RKO (cell line): ENCODE measurements at places on chromosomes 3 and 15.

DNA sequence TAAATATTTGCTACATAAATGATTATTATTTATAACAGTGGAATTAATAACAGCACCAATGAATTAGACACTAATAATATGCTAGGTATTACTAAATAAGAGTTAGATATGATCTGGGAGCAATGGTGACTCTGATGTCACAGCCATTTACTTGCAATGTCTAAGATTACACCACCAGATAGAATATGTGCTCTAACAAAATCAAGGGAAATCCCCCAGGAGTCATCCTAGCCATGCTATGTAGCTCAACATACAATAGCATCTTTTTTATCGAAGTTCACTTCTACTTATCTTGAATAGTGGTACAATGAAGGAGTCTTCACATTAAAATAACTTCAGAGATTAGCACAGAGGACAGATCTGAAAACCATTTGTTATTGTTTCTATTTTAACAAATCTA lies 154.0 kb downstream of the FMN1 start:
- DNase-seq, result no peak

- DNase-seq, result no peak
Observed at GRCh38 chr3:128197855-128198254, 44.6 kb downstream of the EEFSEC start.

DNA sequence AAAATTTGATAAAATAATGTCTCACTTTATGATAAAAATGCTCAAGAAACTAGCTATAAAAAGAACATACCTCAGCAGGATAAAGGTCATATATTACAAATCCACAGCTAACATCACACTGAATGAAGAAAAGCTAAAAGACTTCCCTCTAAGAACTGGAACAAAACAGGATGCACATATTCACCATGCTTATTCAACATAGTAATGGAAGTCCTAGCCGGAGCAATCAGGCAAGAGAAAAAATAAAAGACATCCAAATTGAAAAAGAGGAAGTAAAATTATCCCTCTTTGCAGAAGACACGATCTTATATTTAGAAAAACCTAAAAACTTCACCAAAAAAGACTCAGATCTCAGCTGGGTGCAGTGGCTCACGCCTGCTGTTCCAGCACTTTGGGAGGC lies 34.0 kb downstream of the SENP7 start:
- DNase-seq, result no peak

- DNase-seq, result no peak
Observed at GRCh38 chr3:142118911-142119310, 30.4 kb downstream of the TFDP2 start.

DNA sequence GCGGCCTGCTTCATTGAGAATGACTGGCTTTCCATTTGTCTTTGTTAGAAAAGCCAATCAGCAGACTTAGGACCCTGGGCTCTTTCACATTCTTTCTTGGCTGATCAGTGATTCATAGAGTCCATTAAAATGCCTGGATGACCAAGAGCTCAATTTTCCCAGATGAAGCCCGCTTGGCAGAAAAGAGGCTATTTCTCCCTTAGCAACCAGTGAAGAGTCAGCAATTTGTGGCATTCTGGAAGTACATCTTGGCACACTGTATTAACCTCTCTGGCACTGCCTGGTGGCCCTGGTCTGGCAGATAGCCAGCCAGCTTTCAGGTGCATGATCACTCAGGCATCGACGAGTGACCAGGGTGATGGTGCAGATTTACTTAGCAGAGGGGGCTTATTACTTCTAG lies 145.7 kb upstream of the PLAAT1 start:
- DNase-seq, result no peak

DNA sequence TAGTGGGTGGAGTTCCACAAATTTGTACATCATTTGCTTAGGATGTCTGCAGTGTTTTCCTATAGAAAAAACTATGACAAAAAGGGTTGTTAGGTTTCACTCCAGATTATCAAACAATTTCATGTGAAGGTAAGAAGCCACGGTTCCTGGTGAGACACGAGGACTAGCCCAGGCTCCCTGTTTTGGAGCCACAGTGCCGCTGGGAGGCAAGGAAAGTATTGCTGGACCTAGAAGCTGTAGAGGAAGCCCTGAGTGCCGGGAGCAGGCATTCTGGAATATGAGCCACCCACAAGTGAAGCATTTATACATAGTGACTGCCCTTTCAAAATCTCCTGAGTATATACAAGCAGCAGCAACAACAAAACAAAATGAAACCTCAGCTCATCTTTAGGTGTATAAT lies 142.0 kb downstream of the GABRB3 start:
- DNase-seq, result no peak

DNA sequence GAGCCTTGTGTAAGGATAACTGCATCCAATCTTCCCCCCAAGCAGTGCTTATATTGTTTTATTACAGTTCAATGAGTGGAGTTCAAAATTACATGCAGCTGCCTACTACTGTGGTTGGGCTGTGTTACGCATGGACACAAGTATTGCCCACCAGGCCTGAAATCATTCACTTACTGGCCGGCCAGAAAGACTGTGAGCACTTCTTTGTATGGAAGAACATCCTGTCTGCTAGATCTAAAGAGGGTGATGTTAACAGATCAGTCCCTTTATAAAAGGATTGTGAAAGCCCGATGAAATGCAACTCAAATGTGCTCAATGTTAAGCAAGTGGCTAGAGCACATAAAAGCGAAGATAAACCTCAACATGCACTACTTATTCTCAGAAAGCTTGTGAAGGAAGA lies 132.5 kb downstream of the FOXP1 start:
- no peak for DNase-seq

- no peak for DNase-seq
Observed at GRCh38 chr15:33678176-33678575, 290.1 kb upstream of the CHRM5 start.

DNA sequence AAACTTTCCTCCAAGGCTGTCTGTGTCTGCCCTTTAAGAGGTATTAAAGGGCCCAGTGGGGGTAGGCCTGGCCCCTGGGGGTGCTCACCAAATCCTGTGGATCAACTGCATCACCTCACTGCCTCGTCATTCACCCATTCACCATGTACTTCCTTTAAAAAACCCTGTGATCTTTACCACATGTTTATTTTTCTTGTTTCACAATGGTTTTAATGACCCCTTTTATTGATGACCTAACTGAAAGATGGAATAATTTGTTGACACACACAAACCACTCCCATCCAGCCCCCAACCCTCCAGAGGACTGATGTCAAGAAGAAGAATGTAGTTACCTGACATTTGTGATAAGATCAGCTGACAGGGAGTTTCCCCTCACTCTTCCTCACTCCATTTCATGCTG lies 40.8 kb downstream of the KCNAB1 start:
- no peak for DNase-seq

- no peak for DNase-seq
Observed at GRCh38 chr3:139517321-139518065, 22.0 kb downstream of the RBP1 start.

GRCh38 chr3:108114423-108115065 lies 23.7 kb upstream of the CD47 start:
- DNase-seq, result no peak

DNA sequence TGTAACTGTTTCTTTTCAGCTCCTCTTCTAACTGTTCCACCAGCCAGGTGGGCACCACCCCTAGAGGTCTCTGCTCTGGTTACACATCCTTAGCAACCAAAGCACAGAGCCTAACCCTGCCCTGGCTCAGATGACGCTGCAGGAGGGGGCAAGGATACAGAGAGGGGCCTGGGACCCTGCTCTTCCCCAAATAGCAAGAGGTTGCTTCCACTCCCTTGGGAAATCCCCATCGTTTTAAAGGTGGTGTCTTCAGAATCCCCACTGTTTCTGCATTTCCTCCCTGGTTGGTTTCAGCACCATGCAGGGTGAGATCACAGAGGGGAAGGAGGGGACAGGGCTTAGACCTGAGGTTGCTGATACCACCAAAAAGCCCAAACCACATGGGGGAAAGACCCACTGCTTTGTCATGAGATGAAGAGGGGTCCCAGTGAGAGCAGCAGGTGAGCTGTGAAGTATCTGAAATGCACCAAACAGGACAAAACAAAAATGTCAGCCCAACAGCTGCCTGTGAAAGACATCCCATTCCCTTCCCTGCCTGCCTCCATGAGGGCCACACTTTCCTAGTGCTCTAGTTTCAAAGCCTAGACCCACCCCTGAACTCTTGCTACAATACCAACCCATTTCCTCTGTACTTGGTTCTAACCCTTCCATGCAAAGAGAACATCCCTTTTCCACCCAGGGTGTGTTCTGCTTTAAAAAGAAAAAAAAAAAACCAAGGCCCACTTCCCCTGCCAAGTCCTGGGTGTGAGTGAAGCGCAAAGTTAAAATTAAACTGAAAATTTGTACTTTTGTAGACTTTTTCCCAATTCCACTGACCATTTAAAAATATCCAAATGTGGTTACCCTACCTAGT lies 29.0 kb downstream of the ANP32A start:
- DNase-seq, result no peak

- no peak for DNase-seq
Observed at GRCh38 chr3:26438325-26438940, 184.1 kb upstream of the LRRC3B start.

DNA sequence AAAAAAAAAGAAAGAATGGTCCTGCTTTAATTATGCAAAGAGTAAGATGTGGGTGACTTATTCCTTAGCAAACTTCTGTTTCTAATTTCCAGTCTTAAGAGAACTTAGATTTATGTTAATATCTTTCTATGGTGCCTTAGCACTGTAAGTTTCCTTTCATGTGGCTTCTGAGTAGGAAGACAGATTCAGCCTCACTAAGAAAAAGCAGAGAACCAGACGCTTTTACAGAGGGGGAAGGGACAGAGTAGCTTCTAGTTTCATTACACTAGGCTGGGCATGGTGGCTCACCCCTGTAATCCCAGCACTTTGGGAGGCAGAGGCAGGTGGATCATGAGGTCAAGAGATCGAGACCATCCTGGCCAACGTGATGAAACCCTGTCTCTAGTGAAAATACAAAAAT lies 95.0 kb downstream of the DHX30 start:
- DNase-seq, result no peak

DNA sequence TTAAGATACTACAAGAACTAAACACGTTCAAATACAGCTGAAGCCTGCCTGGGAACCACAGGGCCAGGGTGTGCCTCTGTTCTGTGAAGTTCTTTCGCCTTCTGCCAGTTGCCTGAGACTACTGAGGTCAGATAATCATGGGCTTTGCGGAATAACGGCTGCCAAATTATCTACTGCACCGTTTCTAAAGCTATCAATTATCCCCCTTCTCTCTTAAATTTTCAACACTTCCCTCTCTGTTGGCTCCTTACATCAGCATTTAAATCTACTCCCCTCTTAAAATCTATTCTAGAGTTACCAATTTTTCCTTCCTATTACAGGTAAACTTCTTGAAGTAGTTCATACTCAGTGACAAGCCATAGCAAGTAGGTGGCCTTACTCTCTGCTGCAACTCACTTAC lies 6.2 kb upstream of the NEO1 start:
- DNase-seq, result no peak

GRCh38 chr3:45552031-45552793 lies 42.3 kb upstream of the LIMD1 start:
- no peak for DNase-seq

GRCh38 chr15:71189718-71190117 lies 74.4 kb downstream of the THSD4 start:
- no peak for DNase-seq
